ENCODE measurements at places on chromosomes 11 and 22.

DNA sequence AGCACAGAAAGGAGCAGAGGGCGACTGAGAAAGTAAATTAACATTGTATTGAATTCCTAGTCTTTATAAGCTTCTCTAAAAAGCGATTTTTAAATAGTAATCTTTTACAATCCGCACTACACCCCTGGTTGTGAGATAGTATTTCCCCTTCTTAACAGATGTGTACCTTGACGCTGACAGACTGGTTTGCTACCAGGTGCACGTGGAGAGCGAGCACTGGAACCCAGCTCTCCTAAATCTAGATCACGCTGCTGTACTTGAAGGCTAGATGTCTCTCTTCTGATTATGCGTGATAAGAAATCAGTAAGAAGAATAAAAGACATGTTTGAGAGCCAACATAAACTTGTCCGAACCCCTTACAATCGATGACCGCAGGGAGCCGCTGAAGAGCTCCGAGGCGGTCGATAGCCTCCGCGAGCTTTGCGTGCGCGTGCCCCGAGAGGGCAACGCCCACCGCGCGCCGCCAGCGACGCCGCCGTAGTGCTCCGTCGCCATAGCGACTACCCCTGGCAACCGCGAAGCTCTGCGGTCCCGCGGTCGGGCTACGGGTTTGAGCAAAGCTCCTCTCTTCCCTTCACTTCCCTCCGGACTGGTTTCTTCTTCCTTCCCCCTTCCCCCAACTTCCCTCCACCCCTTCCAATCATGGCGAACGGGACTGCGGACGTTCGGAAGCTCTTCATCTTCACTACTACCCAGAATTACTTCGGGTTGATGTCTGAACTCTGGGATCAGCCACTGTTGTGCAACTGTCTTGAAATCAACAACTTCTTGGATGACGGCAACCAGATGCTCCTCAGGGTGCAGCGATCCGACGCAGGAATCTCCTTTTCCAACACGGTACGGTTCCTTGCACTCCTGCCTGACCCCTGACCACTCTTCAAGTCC is at the start of gene DYNC2H1:
Gene DYNC2H1 (plus strand): TSS at position 494 of the 885 bp plus-strand sequence. CDS start 149 bp downstream, at position 643.
- peak; percentile 78 for DNase-seq

DNA sequence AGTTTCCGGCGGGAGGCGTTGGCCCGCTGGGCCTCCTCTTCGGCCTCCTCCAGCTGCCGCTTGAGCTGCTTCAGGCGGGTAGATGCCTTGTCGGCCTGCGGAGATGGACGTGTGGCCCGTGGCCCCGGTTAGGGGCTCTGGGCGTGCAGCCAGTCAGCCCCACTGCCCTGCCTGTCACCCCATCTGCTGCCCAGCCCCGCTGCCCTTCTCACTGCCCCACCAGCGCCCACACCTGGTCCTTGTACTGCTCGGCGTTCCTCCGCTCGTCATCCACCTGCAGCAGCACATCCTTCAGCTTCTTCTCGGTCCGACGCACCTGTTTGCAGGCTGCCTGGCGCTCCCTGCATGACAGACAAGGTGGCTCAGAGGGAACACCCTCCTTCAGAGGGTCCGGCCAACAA is 31.2 kb downstream of the APOL1 start:
- no peak for DNase-seq

DNA sequence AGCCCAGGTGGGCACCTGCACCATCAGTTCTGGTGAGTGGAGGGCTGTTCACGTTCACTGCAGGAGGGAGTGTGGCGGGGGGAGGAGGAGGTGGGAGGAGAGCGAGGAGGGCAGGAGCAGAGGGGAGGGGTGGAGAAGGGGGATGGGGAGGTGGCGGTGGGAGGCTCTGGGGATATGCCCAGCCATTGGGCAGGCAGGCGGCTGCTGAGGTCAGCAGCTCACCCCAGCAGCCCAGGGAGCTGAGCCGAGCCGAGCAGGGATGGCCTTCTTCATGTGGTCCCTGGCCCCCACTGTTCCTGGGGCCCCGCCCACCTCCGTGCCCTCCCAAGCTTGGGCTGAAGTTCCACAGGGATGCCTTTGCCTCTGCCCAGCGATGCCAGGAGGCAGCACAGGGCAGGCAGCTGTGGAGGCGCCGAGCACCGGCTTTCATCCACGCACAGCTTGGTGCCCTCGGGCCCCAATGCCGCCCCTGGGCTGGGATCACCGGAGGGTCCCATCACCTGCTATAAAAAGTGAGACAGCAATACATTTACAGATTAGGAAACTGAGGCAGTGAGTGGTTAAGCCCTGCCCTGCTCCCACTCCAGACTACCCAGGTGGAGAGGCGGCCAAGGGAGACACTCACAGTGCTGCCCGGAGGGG is 21.6 kb downstream of the RTN4R start:
- DNase-seq = no peak

- no peak for DNase-seq
Observed at GRCh38 chr11:78641541-78641940, 66.9 kb upstream of the NARS2 start.

All from stimulated activated CD8-positive, alpha-beta memory T cell treated with anti-CD3 and anti-CD28 coated beads, Interleukin-7, amount 100 ng/mL, for 1 hour (primary cell).